Stimulated activated CD4-positive, alpha-beta T cell treated with anti-CD3 and anti-CD28 coated beads, Interleukin-1b, Interleukin-23, amount 100 ng/mL, for 1 hour (primary cell): ENCODE measurements at places on chromosomes 5 and 9.
A peak's percentile ranks its signal among the peaks of the same experiment; 100 is the strongest.

- DNase-seq = no peak
These were observed 10.5 kb downstream of the LNPEP start for GRCh38 chr5:96946381-96946780.

- DNase-seq = no peak
These were observed 17.3 kb downstream of the ADRB2 start for GRCh38 chr5:148843510-148844318.

GRCh38 chr5:139678751-139679750, 30.9 kb downstream of the CXXC5 start:
- no peak for DNase-seq

GRCh38 chr9:92954049-92954861, 6.9 kb downstream of the FGD3 start:
- peak; percentile 63 for DNase-seq

- DNase-seq = no peak
These were observed 281.6 kb downstream of the NTRK2 start for GRCh38 chr9:84950879-84951811.

DNA sequence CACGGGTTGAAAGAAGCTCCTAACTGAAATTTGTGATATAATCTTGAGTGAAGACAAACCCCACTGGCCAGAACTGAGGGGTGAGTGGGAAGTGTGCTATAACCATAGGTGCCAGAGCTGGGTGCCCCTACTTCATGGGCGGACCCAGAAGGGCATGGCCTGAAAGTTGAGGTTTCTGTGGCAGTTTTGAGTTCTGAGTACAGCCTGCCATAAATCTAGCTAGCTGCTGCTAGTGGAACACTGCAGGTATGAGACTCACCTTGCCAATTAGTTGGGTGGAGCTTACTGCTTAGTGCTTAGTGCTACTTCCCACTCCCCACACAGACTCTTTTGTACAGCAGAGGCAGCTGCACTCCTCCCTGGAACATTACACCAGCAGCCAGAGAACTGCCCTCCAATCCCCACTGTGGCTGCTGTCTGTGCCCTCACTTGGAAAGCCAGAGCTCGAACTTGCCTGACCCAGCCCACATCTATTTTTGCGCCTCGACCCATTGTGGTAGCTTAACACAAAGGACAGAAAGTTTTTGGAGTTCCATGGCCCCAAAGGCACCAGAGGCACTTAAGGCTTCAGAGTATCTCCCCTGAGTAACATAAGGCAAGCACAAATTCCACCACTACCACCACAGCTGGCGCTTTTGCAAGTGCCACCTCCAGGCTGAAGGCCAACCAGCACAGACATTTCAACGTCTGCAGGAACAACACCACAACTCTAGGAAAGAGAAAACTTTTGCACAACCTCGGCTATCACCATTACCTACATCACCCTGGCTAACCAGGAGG, 27.1 kb upstream of the PTGER4 start:
- DNase-seq = no peak

GRCh38 chr9:114327749-114328148, 1.9 kb upstream of the ORM2 start:
- DNase-seq = no peak

DNA sequence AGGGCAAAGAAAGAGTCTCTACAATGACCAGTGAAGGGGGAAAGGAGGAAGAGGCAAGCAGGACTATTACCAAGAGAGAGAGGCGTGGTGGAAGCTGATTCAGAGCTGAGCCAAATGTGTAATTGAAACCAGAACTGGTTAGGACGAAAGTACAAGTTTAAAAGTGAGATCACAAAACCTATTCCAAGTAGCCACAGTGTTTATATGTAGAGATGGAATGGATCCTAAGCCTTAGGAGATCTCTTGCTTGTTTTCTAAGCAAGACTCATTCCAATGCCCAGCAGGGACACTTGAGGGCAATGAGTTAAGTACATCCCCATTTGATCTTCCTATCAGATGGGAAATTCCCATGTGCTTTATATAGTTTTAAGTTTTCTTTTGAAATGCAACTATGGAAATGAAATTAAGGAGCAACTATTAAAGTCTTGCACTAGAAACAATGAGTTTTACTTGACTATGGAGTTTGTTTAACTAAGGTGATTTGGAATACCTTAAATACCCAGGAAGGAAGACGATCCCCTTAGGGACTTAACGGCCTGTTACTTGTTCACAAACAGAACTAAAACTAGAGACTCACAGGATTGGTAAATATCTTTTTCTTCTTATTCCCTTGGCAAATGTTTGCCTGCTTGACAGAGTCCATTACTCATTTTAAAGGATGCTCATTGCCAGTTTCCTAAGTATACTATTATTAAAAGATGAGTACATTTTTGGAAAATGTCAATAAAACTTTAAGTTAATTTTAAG, 51.1 kb upstream of the SNX2 start:
- no peak for DNase-seq

DNA sequence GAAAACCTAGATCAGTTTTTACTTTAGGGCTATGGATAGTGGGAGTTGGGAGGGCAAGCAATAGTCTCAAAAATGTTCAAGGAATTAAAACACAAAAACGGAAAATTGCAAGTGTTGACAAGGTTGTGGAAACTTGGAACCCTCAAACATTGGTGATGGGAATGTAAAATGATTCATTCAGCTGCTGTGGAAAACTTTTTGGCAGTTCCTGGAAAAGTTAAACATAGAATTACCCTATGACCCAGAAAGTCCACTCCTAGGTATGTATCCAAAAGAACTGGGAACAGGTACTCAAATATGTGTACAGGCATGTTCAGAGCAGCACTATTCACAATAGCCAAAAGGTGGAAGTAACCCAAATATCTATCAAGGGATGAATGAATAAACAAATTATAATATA, 1.2 kb upstream of the MSANTD3 start:
- DNase-seq = no peak

DNA sequence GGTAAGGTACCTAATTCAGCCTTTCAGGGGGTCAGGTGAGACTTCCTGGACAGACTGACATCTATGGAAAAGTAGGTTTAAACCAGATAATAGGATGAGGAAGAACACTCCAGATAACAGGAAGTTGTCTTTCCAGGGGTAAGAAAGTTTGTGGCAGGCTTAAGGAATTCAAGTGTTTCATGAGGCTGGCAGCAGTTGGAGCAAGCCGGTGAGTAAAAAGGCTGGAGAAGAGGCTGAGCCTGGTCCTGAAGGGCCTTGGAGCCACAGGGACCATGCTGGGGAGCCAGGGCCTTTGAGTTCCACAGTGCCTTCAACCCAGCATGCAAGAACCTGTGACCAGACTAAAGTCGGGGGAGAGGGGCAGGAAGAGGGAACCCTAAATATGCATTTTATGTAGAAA, 353.4 kb downstream of the SPOCK1 start:
- DNase-seq = no peak

DNA sequence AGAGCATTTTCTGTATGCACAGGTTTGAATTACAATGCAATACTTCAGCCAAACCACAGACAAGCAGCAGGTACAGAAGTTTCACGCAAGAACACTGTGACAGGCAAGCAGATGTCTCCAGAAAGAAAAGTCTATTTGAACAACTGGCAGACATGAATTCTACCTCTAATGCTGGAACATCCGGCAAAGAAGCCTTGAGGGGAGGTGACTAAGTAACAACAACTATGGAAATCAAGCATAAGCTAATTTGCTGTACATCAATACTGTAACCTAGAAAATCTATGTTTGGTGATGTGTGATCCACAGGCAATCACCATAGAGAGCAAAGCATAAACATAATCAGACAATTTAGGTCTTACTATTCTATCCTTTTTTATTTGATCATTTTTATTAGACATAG, 65.5 kb downstream of the PLK2 start:
- no peak for DNase-seq

GRCh38 chr9:133680976-133681657, 45.0 kb downstream of the DBH start:
- DNase-seq = no peak

GRCh38 chr5:125413496-125414274, 667.2 kb upstream of the ZNF608 start:
- no peak for DNase-seq

- DNase-seq = no peak
These were observed 16.7 kb downstream of the CXXC5 start for GRCh38 chr5:139664727-139665351.

DNA sequence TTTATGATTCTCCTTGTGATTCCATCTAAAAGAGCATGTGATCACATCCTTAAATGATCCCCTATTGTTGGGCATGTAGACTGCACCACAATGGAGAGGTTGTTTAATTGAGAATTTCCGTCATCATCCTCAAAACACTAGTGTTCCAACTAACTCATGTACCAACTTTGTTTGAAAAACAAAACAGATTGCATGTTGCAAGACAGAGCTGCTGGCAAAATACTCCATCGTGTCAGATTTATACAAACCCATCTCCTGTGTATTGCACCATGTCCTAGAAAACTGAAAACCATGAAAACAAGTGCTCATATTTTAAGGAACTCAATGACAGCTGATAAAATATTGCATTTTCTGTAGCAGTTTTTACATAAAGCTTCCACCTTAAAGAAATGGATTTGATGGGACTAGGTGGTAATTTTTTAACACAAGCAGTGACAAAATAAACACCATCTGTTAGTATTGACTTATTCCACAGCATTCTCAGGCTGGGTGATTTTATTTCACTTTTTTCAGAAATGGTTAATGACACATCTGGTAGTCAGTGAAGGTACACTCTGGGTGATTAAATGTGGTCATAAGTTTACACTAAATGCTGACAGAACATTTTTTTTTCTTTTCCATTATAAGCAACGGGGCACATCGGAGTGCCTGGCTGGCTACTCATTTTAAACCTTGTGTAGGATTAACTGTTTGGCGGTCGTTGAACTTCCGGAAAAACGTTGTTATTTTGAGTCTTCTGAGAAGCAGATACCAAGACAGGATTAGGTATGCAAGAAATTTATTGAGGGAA, 602.9 kb upstream of the WWC1 start:
- no peak for DNase-seq

- DNase-seq = no peak
These were observed 210.8 kb upstream of the ELL2 start for GRCh38 chr5:96172436-96172835.

- no peak for DNase-seq
These were observed 102.3 kb upstream of the MSX2 start for GRCh38 chr5:174622067-174622466.

GRCh38 chr9:89414670-89415324, 83.1 kb downstream of the SEMA4D start:
- no peak for DNase-seq

GRCh38 chr5:83077662-83078261, 415 bp downstream of the XRCC4 start:
- DNase-seq = no peak

- no peak for DNase-seq
These were observed 10.4 kb downstream of the DAB2 start for GRCh38 chr5:39414426-39414825.

DNA sequence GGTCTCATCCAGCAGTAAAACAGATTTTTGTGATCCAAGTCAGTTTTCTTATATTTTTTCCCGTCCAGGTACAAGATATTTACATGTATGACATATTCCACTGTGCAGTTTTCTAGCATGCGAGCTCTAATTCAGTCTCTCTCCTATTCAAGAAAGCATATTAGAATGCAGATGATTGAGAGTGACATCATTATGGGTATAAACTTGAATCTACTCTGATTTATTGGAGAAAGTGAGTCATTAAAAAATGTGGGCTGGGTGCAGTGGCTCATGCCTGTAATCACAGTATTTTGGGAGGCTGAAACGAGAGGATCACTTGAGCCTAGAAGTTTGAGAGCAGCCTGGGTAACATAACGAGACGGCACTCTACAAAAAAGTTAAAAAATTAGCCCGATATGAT, 6.2 kb downstream of the FER start:
- no peak for DNase-seq

GRCh38 chr9:122370869-122371755, at the start of gene PTGS1:
Gene PTGS1, plus strand, starts transcription at chr9:122371024. Its CDS starts 61 bp downstream, at chr9:122371085.
- no peak for DNase-seq

GRCh38 chr9:108049026-108049607, 559.5 kb upstream of the KLF4 start:
- DNase-seq = no peak

DNA sequence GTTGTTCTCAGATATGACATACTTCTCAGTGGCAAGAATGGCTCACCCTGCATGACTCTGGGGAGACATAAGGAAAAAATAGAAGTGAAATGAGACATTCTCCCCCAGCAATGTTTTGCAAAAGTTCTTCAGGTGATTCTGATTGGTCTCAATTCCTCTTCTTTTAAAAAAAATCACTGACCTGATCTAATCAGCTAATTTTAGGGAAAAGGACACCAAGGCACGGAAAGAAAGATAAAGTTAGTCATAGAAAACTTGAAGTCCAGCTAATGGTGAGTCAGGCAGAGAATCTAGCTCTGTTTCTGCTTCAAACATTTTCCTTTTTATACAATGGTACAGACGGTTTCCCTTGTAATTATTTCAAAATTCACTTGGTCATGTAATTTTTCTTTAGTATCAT, 1018.9 kb upstream of the ARRDC3 start:
- no peak for DNase-seq

- DNase-seq = no peak
These were observed 169.4 kb downstream of the TLE1 start for GRCh38 chr9:81519816-81520495.

- DNase-seq = no peak
These were observed 51.6 kb downstream of the TEK start for GRCh38 chr9:27160636-27161035.

DNA sequence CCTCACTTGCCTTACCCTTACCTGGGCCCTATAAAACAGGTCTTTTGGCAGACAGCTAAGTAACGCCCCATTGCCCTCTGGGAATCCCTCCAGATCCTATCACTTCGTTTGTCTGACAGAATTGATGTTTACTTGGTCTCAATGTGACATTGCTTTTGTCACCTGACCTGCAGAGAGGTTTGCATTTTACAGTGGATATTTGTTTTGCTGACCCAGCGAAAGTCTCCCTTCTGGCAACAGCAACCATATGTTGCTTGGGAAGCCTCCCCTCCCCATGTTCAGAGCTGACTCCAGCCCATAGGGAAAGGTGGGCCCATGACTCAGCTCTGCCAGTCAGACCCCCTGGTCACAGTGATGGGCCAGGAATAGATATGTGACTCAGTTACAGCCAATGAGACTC, 54.0 kb upstream of the LARP1 start:
- no peak for DNase-seq

DNA sequence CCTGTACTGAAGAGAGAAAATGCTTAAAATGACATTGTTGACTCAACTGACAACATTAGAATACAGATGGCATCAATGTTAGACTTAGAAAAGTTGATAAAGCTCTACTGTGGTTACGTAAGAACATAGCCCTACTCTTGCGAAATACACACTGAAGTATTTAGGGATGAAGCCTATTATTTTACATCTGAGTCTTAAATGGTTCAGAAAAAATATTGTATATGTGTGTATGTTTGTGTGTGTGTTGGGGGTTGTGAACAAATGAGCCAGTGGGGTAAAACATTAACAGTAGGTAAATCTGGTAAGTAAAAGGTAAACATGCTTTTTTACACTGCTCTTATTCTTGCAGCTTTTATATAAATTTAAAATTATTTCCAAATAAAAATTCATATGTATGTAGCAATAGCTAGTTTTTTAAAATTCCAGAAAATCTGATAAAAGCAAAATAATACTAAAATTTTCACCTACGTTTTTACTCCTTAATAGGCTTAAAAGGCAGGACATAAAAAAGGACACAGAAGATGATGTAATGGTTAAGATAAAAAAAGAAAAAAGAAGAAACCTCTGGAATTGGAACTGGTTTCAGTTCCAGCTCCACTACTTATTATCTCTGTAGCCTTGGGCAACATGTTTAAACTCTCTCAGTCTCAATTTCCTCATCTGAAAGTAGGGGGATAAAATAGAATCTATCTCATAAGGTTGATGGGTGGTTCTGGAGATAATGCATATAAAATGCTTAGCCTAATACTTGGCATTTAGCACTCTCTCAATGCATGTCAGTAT, 44.3 kb downstream of the GARNL3 start:
- DNase-seq = no peak
